ENCODE measurements at places on chromosomes 7 and 10. TPM values are rescaled to one million over a fixed set of nuclear protein-coding genes. Genes with fewer than 3 reads are reported as not detected.

TMEM236 gene
- 0.14 TPM for total RNA-seq

DNA sequence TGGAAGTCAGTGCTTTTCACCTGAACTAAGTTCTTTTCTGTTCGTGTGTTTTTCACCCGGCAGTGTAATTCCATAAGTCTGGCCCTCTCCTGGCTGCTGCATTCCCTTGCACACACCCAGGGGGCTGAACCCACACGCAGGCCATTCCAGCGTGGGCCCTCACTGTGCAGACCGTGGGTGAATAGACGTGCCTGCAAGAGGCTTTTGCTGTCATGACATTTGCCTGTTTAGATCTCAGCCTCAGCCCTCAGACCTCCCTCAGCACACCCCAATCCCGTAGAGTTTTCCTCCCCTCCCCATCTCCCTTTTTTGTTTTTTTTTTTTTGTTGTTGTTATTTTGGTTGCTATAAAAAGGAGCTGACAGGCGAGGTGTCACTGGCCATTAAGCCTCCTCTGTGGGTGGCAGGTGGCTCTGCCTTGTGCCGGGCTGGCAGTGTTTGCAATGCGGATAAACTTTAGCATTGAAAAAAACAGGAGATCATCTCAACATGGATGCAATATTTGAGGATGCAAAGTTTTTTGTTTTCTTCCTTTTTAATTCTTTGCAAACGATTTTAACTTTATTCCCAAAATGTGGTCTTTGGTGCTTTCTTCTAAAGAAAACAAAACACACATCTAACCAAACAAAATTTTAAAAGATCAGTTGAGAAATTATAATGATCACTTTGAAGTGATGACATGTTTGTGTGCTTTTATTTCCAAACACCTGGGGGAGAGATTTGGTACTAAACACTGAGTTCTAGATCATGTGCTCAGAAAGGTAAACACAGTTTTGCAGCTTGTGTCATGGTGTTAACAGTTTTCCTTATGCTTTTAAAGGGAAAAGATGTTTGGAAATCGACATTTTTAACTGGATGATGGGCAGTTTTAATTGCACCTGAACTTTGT lies 58.8 kb downstream of the WDR37 start:
- no peak for DNase-seq
- H3K27ac ChIP-seq: no peak overlapping the region
- no peaks in the 10 kb centered on the region for H3K27me3 ChIP-seq
- peaks cover 7% of the 10 kb centered on the region for H3K4me1 ChIP-seq
- peaks cover 8% of the 10 kb centered on the region for H3K36me3 ChIP-seq

GRCh38 chr10:124599588-124600050 lies 138.0 kb downstream of the LHPP start:
- H3K27me3 ChIP-seq: no peaks in the 10 kb centered on the region
- DNase-seq: no peak
- H3K4me1 ChIP-seq: no peaks in the 10 kb centered on the region
- H3K4me3 ChIP-seq: no peak overlapping the region
- H3K27ac ChIP-seq: no peak overlapping the region

PON3 gene
- not detected for total RNA-seq

NPSR1 gene
- not detected for total RNA-seq

DNA sequence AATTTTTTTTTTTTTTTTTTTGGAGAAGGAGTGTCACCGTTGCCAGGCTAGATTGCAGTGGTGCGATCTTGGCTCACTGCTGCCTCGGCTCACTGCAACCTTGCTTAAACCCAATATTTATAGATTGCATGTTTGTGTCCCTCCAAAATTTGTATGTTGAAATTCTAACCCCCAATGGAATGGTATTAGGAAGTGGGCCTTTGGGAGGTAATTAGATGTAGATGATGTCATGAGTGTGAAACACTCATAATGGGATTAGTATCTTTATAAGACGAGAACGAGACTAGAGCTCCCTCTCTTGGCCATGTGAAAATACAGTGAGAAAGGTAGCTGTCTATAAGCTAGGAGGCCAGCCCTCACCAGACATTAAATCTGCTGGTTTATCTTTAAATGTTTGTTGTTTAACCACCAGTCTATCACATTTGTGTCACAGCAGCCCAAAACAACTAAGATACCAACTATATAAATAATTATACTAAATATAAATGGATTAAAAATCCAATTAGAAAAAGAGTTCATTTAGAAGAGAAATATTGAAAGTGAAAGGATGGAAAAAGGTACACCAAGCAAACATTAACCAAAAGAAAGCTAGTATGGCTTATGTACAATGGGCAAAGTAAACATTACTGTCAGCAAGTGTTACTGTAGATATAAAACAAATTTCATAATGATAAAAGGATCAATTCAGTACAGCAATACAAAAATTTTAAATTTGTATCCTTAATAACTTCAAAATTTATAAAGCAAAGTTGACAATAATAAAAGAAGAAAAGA lies 9.3 kb downstream of the TCAF1 start:
- H3K4me1 ChIP-seq: no peaks in the 10 kb centered on the region
- peak; percentile 15 for DNase-seq
- no peaks in the 10 kb centered on the region for H3K36me3 ChIP-seq
- no peak overlapping the region for H3K27ac ChIP-seq
- no peak overlapping the region for H3K4me3 ChIP-seq
- no peaks in the 10 kb centered on the region for H3K27me3 ChIP-seq

BICC1 gene
- 37.5 TPM for total RNA-seq

GRCh38 chr10:22246680-22247391 lies 29.0 kb upstream of the EBLN1 start:
- H3K36me3 ChIP-seq: no peaks in the 10 kb centered on the region
- no peak overlapping the region for H3K4me3 ChIP-seq

- peaks cover 10% of the 10 kb centered on the region for H3K4me1 ChIP-seq
- H3K27me3 ChIP-seq: no peaks in the 10 kb centered on the region
- no peak overlapping the region for H3K4me3 ChIP-seq
- no peaks in the 10 kb centered on the region for H3K36me3 ChIP-seq
These were observed 28.7 kb downstream of the DGKI start for GRCh38 chr7:137818036-137818435.

NUTM2E gene
- total RNA-seq: 0.50 TPM

FAM25A gene
- not detected for total RNA-seq

GRCh38 chr7:129779602-129780256 lies 168.2 kb downstream of the NRF1 start:
- H3K27me3 ChIP-seq: peaks cover 76% of the 10 kb centered on the region
- H3K4me3 ChIP-seq: peak overlapping the region; percentile 17
- peaks cover 3% of the 10 kb centered on the region for H3K4me1 ChIP-seq
- no peak for DNase-seq
- H3K27ac ChIP-seq: no peak overlapping the region

DNA sequence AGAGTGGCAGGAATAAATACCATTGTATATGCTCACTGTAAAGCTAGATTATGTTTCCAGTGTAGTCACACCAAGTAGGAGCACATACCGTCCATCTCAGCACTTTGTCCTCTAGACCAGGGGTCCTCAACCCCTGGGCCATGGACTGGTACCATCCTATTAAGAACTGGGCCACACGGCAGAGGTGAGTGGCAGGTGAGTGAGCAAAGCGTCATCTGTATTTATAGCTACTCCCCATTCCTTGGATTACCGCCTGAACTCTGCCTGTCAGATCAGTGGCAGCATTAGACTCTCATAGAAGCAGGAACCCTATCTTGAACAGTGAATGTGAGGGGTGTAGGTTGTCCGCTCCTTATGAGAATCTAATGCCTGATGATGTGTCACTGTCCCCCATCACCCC lies 735.3 kb downstream of the MAGI2 start:
- no peaks in the 10 kb centered on the region for H3K4me1 ChIP-seq
- DNase-seq: no peak
- H3K27me3 ChIP-seq: no peaks in the 10 kb centered on the region

ADGRA1 gene
- total RNA-seq: not detected

- no peak for DNase-seq
- H3K4me3 ChIP-seq: no peak overlapping the region
- peaks cover 45% of the 10 kb centered on the region for H3K36me3 ChIP-seq
- H3K27me3 ChIP-seq: no peaks in the 10 kb centered on the region
These were observed 19.4 kb upstream of the SH2D4B start for GRCh38 chr10:80518143-80518806.

DNA sequence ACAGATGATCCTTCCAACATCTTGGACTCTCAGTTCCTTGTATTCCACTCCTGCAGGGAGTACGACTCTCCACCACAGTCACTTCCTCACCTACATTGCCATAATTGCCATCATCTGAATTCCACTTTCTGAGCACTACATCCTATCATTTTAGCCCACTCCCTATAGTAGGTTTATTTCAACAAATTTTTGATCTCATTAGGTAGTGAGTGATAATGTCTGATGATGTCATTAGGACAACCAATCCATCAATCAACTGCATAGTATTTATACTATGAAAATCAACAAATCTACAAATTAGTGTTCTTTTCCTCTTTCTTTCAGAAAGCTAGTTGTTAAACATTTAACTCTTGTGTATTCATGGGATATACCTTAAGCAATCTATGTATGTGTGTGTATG lies 13.7 kb upstream of the TRA2A start:
- no peaks in the 10 kb centered on the region for H3K27me3 ChIP-seq
- H3K4me3 ChIP-seq: no peak overlapping the region
- H3K4me1 ChIP-seq: no peaks in the 10 kb centered on the region
- H3K36me3 ChIP-seq: no peaks in the 10 kb centered on the region

GRCh38 chr10:82564353-82565196 lies 689.6 kb downstream of the NRG3 start:
- H3K4me1 ChIP-seq: no peaks in the 10 kb centered on the region
- no peaks in the 10 kb centered on the region for H3K36me3 ChIP-seq
- DNase-seq: no peak
- no peak overlapping the region for H3K27ac ChIP-seq

DNA sequence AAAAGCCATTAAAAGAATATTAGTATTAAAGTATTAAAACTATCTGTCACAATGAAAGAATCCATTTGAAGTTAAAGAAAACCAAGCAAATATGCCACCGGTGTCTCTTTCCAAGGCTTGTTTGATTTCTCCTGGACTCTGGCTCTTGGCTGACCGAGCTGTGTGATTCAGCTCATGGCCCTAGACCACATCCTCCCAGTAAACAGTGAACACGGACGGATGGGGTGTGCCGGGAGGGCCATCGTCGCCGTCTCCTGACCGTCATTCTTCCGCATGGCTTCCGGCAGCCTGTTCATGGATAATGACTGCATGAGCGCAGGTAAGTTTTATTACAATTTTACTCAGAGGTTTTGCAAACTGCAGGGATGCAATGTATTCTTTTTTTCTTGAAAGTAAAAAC lies 218.5 kb downstream of the DNAJB6 start:
- H3K27ac ChIP-seq: no peak overlapping the region
- H3K36me3 ChIP-seq: no peaks in the 10 kb centered on the region
- DNase-seq: peak; percentile 76
- H3K4me3 ChIP-seq: no peak overlapping the region

EBF3 gene
- total RNA-seq: 0.07 TPM

- H3K36me3 ChIP-seq: no peaks in the 10 kb centered on the region
- H3K4me3 ChIP-seq: no peak overlapping the region
- H3K27ac ChIP-seq: no peak overlapping the region
These were observed 16.0 kb upstream of the SLC29A3 start for GRCh38 chr10:71302874-71303568.

DNA sequence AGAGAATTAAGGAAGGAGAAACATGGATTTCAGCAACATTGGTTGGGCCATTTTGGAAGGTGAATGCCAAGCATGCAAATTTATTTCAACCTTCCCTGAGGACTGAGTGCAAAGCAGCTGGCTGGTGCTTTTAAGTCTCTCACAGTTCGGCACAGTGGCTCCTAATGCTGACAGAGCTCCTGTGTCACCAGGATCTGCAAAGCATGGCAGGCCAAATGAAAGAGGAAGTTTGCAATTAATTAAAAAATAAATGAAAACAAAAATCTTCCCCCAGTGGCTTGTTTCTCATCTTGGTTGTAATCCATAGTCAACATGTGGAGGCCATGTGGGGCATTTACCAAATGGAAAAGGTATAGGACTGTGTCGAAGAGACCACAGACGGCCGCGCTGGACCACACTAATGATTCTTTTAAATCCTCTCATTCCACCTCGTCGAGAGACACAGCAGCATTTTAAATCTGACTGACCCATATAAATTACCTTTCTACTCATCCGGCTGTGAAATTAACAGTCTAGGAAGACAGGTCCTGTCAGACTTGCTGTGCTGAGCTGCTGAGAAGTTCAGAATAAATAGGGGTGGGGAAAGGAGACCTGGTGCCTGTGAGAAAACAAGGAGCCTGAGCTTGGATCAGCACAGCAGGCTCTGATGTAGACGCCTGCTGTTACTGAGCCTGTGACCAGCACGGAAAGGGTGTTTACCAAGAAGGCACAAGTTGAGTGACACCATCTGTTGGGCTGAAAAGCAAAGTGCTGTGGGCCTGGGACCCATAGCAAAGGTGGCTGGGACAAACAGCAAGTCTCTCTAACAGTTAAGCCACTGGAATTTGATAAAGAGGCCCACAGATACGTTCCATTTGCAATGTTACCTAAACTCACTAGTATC lies 136.0 kb upstream of the COL1A2 start:
- DNase-seq: no peak
- H3K27me3 ChIP-seq: no peaks in the 10 kb centered on the region
- H3K27ac ChIP-seq: no peak overlapping the region
- H3K36me3 ChIP-seq: no peaks in the 10 kb centered on the region
- H3K4me1 ChIP-seq: no peaks in the 10 kb centered on the region

GRCh38 chr7:1532456-1533254 lies 2.2 kb downstream of the MAFK start:
- peaks cover 55% of the 10 kb centered on the region for H3K4me1 ChIP-seq
- peak; percentile 86 for DNase-seq
- H3K27ac ChIP-seq: peak overlapping the region; percentile 97
- peak overlapping the region; percentile 80 for H3K4me3 ChIP-seq
- no peaks in the 10 kb centered on the region for H3K36me3 ChIP-seq
- no peaks in the 10 kb centered on the region for H3K27me3 ChIP-seq

DNA sequence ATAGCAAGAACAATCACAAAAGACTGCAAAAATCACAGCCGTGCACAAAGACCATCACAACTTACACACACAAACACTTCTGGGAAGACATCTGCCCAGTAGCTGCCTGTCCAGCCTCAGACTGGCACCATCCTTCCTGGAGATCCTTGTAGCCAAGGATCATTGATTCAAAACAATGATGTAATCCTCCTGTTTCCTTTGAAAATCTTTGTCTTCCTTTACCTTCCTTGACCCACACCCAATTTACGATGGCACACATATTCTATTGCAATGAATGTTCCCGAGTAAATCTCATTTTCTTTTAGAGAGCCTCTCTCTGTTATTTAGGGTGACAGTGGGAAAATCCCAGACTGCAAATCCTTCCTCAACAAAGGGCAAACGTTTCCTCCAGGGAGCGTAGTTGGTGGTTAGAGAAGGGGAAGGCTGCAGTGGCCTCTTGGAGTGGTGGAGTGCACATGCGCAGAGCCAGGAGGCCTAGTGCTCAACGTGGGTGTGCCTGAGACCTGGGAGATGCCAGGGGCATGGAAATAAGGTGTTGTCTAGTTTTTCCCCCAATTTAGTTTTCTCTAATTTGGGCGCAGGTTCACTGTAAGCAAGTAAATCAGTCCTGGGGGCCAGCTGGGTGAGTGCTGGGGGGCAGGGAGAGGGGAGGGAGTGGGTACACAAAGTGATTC lies 3.1 kb upstream of the INPP5A start:
- H3K4me3 ChIP-seq: no peak overlapping the region
- no peak for DNase-seq
- peaks cover 58% of the 10 kb centered on the region for H3K4me1 ChIP-seq
- H3K27me3 ChIP-seq: no peaks in the 10 kb centered on the region

METTL27 gene
- 2.1 TPM for total RNA-seq

All from astrocyte (in vitro differentiated cells and primary cell).